ENCODE measurements at places on chromosomes 11 and 22.

GRCh38 chr11:63362196-63362793, 7.3 kb upstream of the SLC22A9 start:
- no peak for DNase-seq

- no peak for DNase-seq
Measured at GRCh38 chr11:119030029-119030328, 698 bp downstream of the SLC37A4 start.

DNA sequence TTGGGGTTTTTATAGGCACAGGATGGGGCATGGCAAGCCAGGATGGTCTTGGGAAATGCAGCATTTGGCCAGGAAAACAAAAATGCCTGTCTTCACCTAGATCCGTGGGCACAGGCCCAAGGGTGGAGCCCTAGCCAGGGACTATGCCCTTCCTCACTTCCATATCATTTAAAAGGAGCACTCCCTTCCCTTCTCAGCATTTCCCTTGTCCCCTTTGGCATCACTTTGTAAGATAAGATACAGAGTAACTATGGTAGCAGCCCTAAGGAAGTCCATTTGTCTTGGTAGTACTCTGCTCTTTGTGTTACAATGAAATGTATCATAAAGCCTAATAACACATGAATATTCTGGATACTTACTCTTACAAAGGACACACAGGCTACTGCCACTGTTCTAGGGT, 1092.6 kb upstream of the TENM4 start:
- DNase-seq, result no peak

- DNase-seq, result no peak
Measured at GRCh38 chr11:121318848-121319834, 26.6 kb downstream of the SC5D start.

DNA sequence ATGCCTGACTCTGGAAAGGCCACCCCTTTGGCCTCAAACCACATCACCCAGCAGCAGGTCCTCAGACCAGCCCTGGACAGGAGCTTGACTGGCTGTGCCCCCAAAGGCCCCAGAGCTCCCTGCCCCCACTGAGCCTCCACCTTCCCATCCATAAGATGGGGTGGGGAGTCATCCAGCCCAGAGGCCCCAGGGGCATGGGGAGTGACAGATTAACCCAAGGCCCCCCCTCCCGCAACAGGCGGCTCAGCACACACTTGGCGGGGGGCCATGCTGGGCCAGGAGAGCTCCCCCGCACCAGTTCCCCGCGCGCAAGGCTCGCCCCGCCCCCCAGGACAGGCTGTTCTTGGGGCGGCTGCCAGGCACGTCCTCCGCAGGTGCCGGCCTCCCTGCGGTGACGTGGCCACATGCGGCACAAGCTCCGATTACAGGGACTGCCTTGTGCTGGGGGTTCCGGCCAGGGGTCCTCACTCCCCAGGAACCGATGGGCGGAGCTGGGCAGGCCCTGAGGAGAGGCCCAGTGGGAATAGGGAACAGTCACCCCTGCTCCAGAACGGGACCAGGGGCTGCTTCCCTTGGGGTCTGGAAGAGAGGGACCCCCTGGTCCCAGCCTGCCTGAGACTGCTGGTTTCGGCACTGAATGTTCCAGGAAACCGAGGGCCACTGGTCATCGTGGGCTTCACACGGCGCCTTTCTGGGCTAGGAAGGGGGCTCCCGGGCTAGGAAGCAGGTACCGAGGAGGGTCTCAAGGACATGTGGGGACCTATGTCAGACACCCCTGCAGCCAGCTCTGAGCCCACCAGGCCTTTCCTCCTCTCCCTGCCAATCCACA, 5.1 kb upstream of the CDKN1C start:
- no peak for DNase-seq

DNA sequence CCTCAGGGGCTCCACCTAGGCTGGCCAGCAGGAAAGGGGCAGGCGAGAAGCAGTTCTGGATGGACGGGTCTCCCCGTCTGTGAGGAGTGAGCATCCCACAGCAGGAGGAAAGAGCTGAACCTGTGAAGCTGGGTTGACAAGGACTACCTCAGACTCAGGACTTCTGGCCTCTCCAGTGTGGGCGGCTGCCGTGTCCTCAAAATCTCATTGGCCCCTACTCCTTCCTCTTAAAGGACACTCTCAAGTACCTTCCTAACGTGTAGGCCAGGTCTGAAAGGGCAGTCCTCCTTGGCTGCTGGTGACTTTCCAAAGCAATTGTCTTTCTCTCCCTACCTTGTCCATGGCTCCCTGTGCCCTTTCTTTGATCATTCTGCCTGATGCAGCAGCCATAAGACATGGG, 107.0 kb upstream of the AKIP1 start:
- DNase-seq, result no peak

DNA sequence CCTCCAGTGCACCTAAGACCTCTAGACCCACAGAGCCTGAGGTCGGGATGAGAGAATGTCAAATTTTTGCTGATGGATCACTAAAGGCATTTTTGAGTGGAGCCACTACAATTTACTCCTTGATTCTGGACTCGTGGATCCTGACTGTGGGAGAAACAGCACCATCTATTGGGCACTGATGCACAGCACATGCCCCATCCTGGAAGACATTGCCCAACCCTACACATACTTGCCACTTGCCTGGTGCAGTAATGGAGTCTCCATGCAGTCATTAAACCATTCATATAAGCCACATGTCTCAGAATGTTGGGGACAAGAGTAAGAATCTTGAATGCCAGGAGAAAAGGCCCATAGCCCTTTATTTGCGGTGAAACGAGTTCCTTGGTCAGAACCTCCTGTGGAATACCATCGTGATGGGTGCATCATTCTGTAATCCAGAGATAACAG, 103.9 kb downstream of the GGTLC2 start:
- peak; percentile 83 for DNase-seq

DNA sequence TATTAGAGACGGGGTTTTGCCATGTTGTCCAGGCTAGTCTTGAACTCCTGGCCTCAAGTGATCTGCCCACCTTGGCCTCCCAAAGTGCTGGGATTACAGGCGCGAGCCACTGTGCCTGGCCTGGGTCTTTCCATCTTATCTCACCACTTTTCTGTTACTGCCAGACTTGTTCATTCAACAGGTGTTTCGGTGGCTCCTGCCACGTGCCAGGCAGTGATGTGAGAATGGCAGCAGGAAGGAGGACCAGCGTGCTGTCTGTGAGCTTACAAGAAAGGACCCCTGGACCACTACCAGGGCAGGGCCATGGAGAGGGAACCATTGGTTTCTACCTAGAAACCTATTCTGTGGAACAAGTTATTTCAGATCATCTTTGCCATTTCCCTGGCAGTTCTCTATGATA, 44.2 kb downstream of the CLMP start:
- DNase-seq, result no peak

GRCh38 chr11:72085621-72086351, 5.1 kb downstream of the LRRC51 start:
- DNase-seq, result no peak

- DNase-seq, result no peak
Measured at GRCh38 chr11:127098684-127099083, 98.1 kb upstream of the KIRREL3 start.

DNA sequence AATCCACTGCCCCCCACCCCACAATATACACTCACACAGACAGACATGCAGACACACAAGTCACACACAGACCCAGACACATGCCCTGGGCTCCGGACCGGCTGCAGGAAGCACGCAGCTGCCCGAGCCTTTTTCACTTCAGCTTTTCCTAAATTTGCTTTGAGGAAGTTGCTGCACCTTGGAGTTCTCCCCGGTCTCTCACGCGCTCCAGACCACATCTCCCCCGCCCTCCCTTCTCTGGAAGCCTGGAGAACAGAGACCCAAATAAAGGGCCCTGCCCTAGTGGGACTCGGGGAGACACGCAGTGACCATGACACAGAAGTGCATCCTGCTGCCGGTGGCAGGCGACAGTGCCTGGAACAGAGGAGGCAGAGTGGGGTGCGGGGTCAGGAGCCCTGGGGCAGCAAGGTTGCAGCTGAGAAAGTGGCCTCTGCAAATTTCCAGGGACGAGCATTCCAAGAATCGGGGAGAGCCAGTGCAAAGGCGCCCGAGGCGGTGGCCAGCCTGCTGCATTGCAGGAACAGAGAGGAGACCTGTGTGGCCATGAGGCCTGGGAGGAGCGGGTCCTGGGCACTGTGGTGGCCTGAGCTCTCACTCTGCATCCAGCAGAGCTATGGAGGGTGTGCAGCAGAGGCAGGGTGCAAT, 19.1 kb downstream of the RPL3 start:
- DNase-seq, result peak; percentile 59

GRCh38 chr22:50571264-50572175, 6.7 kb downstream of the CPT1B start:
- DNase-seq, result no peak

DNA sequence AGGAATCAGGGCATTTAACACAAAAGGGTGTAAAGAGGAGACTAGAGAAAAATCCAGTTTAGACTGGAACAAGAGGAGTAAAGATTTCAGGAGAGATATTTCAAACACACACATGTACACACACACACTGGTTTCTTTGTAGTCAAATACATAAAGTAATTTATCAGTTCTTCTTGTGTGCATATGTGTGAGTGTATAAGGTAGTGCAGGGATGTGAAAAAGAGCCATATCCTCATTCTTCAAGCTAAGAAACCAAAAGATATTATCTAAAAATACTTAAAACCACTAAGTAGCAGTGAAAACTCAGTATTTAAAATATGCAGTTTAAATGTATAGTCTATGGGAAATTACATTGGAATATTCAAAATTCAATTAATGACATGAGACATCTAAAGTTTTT, 52.5 kb upstream of the CARD18 start:
- DNase-seq, result no peak

DNA sequence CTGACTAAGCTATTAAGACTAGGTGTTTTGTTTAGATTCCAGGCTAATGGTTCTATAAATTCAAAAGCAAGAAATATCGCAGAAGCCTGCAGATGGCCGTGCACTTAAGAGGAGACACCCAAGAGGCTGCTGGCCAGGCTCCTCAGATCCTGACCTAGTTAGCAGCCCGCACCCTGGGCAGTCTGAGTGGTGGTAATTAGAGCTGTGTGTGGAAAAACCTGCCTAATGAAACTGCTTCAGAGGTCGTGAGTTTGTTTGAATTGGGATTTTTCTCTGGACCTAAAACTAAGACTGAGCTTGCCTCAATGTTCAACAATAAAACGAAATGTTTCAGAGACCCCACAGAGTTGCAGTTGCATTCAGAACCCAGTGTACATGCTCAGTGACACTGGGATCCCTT, 627.7 kb downstream of the OPCML start:
- DNase-seq, result no peak

GRCh38 chr22:41919357-41920224, 4.7 kb upstream of the SHISA8 start:
- no peak for DNase-seq

DNA sequence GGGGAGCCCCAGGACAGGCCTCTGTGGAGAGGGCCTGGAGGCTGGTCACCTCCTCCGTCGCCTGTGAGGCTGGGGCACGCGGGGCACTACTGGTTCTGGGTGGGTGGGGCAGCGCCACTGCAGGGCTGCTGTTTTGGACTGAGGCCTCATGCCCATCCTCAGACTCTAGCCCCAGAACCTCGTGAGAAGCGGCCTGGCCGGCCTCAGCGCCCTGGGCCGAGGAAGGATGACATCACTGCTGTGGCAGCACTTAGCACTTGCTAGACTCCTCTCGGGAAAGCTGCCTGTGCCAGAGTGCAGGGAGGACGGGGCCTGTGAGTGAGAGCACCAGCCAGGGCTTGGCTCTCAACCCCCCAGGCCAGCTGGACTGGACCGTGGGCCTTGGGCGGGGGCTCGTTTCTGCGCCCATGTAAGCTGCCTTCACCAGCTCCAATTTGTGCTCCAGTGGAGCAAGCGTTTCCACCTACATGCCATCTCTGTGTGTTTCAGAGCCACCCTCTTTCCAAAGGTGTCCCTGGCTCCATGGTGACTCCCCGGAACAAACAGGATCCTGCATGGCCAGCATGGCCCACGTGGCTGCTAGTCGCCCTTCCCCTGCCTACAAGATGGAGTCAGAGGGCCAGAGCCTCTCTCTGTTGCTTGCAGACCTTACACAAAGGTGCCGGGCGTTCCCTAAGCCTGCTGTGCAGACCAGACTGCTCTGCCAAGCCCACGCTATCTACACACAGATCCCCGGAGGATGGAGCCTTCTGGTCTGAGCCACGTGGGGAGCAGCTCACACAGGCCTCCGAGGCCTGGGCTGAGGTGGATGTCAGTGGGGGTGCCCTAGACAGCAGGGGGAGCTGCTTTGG, 102.9 kb downstream of the CTTN start:
- DNase-seq, result no peak

GRCh38 chr11:118714816-118715215, 35.4 kb upstream of the TREH start:
- no peak for DNase-seq

DNA sequence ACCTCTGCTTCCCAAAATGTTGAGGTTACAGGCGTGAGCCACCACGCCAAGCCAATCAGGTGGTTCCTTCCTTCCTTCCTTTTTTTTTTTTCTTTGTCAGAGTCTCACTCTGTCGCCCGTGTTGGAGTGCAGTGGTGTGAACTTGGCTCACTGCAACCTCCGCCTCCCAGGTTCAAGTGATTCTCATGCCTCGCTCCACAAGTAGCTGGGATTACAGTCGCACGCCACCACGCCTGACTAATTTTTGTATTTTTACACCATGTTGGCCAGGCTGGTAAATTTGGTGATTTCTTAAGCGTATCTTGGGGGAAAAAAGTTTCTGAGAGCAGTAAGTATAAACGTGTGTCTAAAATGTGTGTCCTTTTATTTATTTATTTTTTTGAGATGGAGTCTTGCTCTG, 18.2 kb upstream of the SPINDOC start:
- DNase-seq, result no peak

DNA sequence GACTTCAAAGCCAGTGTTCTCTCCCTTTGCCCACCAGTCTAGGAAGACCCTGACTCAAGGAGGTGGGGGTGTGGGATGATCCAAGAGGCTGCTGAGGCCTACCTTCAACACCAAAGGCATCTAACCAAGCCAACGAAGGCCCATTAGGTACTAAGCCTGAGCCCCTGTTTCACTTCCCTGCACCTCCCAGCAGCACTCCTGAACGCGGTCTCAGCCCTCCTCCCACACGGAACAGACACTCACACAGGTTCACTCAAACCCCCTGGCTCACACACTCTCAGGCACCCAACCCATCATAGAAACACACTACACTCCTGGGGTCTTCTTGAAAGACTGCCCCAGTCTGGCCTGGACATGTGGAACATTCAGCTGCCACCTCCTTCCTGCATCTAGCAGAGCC, 40.7 kb downstream of the SLC22A12 start:
- DNase-seq, result no peak

GRCh38 chr22:43133401-43133800, 9.8 kb downstream of the MCAT start:
- DNase-seq, result no peak

GRCh38 chr11:12702999-12703453, 28.8 kb downstream of the TEAD1 start:
- no peak for DNase-seq

- DNase-seq, result no peak
Measured at GRCh38 chr11:25734591-25735211, 597.2 kb upstream of the ANO3 start.

DNA sequence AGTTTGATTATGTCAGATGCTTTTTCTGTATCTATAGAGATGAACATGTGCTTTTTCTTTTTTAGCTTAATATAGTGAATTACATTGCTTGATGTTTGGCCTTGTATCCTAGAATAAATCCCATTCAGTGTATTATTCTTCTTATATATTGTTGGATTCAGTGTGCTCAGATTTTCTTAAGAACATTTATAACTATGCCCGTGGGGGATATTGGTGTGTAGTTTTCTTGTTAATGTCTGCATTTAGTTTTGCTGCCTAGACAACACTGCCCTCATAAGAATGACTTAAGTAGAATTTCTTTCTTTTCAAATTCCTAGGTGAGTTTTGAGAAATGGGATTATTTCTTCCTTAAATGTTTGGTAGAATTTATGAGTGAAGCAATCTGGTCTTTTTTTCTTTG, 98.5 kb downstream of the TMEM135 start:
- DNase-seq, result no peak
